ENCODE measurements at places on chromosomes 12 and 14. TPM values are rescaled to one million over a fixed set of nuclear protein-coding genes. Genes with fewer than 3 reads are reported as not detected.

GRCh38 chr12:94025756-94026155 is 122.6 kb upstream of the PLXNC1 start:
- no peak for DNase-seq

DNA sequence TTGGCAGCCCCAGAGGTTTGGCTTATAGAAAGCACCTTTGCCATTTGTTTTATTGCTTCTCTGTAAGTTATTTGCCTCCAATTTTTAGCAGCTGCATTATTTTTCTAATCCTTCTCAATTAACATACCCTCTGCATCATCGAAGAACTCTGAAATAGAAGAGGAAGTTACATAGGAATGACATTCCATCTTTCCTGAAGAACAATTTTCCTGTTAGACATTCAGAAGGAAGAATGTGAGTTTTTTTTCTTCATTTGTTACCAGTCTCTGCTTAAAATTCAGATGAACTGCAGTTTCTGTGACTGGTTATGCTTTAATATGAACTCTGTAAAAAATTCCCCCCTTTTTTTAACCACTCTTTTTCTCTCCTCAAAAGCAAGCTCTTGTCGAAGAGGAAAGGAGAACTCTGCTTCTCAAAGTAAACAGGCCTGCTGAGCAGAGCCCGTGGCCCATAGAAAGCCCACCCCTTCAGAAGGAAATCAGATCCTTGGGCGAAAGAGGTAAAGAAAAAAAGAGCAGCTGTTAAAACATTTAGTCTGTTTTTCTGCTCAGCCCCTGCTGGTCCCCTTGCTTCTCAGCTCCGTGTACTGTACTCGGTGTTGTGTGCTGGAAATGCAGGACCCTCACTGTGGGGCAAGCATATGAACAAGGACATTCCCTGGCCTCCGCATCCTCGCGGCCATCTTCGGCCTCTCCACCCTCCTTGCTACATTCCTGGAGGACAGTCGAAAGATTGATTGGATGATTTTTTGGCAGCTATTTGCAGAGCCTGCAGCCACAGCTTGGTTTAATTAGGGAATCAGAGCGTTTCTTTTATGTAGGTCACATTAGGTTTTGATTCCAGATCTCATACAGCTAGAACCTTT is 164.4 kb upstream of the LRIG3 start:
- DNase-seq: no peak

DNA sequence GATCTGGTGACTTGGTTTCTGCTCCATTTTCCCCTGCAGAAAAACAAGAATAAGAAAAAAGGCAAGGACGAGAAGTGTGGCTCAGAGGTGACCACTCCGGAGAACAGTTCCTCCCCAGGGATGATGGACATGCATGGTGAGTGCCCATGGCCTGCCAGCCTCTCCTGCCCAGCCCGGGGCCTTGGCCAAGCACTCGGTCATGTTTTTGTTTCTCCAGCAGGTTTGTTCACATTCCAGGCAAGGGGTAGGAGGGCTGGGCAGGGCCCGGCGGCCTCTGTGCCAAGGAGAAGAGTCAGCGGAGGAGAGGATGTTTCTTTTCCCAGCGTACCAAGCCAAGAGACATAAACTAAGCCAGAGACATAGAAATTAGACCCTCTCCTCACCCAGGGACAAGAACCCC is 13.6 kb downstream of the BCL7A start:
- no peak for DNase-seq

DNA sequence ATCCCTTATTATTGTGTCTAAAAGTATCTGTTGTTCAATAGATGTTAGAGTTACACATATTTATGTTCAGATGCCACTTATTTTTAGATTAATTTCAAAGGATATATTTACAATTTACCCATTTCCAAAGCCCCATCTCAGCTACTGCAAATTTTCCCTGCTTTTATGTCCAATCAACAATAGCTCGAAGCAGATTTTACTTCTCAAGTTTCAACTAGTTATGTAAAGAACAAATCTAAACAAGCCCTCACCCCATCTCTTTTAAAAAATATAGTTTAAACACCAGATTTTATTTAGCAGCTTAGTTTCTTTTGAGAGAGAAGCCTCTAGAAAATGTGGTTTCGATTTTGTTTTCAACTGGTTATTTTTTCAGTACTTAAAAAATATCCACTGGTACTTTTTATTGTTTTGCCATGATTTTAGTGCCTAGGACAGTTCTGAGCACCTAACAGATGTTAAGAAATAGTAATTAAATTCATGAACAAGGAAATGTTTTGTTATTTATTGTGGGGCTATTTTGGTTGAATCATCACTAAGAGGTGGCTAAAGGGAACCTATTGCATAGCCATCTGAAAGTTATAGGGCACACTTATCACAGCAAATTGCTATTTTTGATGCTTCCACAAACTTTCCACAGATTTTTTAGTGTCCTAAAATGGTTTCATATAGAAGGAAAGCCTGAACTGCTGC is 96.2 kb upstream of the BMP4 start:
- DNase-seq: no peak

DNA sequence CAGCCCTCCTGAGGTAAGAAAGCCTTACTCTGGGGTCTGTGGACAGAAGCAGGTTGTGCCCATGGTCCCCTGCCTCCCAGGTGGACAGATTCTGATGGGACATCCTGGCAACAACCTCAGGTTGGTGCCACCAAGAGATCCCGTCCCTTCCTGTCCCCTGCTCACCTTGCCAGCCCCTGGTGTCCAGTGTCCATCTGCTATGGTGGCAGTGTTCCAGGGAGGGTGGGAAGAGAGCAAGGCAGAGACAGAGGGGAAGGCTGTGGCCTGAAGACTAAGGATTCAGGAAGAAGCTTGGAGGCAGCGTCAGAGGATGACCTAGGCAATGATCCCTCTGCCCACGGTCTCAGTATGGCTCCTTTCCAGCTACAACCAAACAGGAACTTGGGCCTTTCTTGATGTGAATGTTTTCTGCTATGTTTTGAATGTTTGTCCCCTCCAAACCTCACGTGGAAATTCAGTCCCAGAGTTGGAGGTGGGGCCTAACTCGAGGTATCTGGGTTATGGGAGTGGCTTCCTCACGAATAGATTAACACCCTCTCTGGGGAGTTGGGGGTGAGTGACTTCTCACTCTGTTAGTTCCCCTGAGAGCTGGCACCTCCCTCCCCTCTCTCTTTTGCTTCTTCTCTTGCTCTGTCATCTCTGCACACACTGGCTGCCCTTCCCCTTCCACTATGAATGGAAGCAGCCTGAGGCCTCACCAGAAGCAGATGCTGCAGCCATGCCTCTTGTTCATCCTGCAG is 26.9 kb downstream of the IQSEC3 start:
- DNase-seq: no peak

GRCh38 chr14:22488522-22489243 is 100.3 kb downstream of the DAD1 start:
- DNase-seq: no peak

The OTX2 gene
- not detected for total RNA-seq
